ENCODE measurements at places on chromosomes 5 and 9.

DNA sequence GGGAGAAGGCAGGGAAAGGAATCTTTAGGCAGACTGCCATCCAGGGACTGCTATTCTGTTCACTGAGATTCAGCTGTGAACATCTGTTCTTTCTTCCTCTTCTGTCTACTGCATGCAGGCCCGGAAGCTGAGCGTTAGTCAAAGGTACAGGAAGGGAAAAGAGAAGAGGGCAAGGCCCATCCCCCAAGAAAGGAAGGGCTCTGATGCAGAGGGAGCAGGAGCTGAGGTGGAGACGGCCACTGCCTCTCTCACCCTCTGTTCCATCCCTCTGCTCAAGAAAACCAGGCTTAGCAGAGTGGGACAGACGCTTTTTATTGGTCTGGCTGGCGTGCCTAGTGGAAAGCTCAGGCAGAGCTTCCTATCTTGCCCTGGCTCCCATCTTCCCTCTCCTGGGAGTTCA lies 57.6 kb downstream of the PFDN1 start:
- no peak for DNase-seq

DNA sequence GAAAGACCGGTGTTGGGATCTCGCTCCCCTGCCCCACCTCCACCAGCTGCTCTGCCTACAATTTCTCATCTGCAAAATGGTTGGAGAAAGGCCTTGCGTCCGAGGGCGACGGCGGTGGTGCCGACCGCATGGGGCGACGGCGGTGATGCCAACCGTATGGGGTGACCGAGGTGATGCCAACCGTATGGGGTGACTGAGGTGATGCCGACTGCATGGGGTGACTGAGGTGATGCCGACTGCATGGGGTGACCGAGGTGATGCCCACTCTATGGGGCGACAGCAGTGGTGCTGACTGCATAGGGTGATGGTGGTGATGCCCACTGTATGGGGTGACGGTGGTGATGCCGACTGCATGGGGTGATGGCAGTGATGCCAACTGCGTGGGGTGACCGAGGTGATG lies 171.0 kb downstream of the OLFM1 start:
- DNase-seq: no peak

DNA sequence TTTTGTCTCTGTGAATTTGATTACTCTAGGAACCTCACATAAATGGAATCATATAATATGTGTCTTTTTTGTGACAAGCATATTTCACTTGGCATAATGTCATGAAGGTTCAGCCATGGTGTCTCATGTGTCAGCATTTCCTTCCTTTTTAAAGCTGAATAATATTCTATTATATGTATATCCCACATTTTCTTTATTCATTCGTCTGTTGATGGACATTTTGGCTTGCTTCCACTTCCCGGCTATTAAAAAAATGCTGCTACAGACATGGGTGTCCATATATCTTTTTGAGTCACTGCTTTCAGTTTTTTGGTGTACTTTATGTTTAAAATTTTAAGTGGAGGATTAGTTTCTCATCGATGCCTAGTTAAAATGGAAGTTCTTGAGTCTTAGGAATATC lies 59.8 kb upstream of the C5orf63 start:
- DNase-seq: no peak

- no peak for DNase-seq
These were observed 5.5 kb downstream of the B4GALT1 start for GRCh38 chr9:33161589-33162132.

DNA sequence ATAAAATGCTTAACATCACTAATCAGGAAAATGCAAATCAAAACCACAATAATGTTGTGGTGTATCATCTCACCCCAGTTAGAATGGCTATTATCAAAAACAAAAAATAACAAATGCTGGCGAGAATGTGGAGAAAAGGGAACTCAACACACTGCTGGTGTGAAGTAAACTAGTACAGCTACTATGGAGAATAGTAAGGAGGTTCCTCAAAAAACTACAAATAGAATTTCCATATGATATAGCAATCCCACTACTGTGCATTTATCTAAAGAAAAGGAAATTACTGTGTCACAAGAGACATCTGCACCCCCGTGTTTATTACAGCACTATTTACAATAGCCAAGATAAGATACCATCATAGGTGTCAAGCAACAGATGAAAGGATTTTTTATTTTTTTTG lies 214.5 kb upstream of the RASA1 start:
- DNase-seq: no peak

DNA sequence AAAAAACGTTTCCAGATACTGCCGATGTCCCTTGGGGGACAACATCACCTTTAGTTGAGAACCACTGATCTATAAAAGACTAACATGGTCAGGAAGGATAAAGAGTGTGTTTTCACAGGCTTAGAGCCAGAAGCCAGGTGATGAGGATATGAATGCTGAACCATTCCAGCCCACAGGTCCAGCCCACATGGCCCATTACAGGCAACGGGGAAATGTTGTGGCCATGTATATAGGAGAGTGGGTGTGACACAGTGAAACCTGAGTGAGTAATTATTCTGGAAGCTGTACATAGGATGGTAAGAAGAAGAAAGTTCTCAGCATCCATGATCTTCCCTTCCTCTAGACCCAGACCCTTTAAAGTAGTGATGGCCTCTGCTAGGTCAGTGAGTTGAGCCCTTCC lies 56.0 kb upstream of the FOXI1 start:
- no peak for DNase-seq

DNA sequence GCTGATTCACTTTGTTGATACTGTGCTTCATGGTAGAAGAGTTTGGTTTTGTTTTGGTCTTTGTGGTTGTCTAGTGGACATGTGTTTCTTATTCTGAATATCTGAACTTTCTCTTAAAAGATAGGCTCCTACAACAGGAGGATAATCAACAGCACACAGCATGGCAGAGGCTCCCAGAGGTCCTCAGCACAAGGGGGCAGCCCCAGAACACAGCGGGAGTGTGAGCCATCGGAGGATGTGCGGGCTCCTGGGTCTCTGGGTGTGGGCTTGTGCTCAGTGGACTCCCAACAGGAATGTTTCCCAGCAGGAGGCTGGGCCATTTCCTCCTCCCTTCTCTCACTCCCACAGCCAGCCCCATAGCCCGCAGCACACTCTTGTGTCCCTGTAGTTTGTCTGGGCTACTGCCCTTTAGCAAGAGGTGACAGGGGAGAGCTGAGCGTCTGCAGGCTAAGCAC lies 164.3 kb upstream of the OTULINL start:
- peak; percentile 74 for DNase-seq

DNA sequence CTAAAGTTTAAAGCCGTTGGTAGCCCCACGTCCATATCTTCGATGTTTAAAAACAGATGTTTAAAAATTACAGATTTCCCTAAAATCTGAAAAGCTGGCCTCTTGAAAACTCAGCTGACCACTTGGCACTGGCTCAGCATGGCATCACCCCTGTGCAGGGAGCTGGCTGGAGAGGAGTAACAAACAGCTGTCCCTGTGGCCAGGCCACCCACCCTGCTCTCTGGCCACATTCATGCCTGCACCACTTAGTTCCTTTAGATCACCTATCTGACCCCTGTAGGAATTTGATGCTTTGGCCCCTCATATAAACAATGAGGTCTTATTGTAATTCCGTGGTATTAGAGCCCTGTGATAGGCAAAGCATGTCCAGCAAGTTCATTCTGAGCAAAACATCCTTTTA lies 107.5 kb downstream of the FRMD3 start:
- DNase-seq: no peak

- DNase-seq: no peak
These were observed 200.7 kb downstream of the AOPEP start for GRCh38 chr9:94927048-94927761.

DNA sequence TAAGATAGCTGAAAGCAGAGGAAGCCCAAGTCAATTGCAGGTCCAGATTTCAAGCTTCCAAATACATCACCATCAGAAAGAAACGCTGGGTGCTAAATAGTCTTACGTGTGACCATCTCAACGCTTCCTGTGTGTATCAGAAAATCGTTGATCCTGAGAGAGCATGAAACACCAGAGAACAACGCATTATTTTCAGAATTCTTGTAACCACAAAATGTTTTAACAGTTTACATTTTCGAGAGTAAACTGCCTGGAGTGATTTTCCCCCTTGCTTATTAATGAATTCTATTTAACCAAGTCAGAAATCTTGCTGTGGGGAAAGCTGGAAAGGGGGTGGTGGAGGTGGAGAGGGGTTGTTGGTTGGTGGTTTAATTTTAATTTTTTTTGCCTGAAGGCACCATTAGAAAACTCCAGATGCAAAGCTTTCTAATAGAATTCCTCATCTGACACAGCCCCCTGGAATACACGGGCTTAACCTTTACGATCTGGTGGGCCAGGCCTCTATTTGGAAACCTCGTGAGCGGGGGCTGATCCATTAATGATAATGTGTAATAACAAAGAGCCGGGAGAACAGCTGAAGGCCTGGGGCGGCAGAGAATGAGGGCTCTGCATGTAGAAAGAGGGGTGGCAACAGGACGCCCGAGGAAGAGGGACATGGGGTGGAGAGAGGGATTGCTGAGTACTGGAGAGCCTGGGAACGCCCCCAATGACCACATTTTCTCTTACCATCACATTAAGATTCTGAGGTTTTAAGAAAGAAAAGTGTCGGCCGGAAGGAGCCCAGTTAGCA lies 124.5 kb upstream of the NFIB start:
- DNase-seq: no peak

DNA sequence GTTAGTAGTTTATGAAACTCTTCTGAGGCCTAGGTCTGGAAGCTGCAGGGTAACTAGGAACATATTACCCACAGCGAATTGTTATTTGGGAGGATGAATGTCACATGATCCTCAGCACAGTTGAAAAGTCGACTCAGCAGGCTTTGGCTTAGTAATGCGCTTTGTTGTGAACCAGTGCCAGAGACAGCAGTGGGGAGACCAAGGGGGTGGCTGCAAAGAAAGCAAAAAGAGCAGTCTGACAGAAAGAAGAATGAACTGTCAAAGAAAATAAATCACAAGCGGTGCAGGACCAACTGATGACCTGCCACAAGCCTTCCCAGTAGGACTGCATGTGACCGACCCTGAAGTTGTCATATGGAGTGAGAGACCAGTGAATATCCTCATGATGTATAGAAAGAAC lies 170.0 kb downstream of the CCDC171 start:
- DNase-seq: peak; percentile 56

- DNase-seq: no peak
These were observed 212.9 kb downstream of the MAPKAP1 start for GRCh38 chr9:125493881-125494652.

DNA sequence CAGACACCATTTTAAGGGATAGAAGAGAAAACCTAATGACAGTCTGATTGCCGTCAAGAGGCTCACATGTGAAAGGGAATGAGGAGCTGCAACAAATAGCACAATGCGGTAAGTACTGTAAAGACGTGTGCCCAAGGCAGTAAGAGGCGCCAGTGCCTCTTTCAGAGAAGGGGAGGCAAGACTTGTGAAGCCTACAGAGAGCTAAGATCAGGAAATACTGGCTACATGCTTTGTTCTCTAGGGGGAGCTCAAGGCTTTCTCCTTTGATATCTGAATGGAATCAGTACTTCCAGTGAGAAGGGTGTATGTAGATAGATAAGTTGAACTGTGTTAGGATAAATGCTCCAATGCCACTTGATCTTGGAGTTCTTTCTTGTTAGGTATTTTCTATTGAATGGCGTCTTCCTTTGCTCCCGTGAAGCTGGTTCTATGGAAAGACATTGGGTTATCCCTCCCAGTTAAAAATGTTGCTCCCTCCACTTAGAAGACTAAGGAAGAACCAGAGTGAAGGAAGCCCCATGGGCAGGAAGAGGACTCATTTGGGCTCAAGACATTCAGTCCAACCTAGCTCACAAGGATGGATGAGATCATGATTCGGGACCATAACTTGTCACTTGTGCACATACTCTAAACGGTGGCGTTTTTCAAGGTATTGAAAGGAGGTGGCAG lies 23.5 kb upstream of the ALDOB start:
- peak; percentile 54 for DNase-seq

DNA sequence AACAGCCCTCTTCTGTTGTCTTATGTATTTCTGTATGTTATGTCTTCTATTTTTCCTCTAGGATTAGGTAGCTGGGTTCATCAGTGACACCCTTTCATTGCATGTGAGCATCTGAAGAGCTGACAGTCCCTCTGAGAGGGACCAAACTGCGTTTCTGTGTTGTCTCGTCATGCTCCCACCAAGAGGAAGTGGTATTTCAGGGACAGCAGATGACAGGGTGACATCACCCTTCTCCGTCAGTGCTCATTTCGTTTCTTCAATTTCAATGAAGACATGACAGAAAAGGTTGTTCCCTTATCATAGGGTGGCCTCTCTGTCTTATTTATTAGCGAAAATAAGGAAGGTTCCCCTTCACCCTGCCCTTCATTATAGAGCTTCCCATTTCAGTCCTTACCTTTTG lies 225.9 kb upstream of the NR4A3 start:
- no peak for DNase-seq

GRCh38 chr9:87322840-87323635 lies 174.6 kb upstream of the DAPK1 start:
- DNase-seq: no peak

- no peak for DNase-seq
These were observed 84.9 kb downstream of the RALGPS1 start for GRCh38 chr9:126999315-127000068.

DNA sequence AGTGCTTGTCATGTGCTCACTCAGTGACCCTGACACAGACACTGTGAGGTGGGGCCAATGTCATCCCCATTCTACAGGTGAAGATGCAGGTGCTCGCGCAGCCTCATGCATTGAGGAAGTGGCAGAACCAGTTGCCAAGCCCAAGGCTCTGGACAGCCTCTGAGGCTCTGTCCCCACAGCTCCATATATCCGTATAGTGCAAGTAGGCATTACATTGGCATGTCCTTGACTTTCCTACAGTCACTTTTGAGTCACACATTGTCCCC lies 58.8 kb upstream of the ANGPTL2 start:
- DNase-seq: no peak

DNA sequence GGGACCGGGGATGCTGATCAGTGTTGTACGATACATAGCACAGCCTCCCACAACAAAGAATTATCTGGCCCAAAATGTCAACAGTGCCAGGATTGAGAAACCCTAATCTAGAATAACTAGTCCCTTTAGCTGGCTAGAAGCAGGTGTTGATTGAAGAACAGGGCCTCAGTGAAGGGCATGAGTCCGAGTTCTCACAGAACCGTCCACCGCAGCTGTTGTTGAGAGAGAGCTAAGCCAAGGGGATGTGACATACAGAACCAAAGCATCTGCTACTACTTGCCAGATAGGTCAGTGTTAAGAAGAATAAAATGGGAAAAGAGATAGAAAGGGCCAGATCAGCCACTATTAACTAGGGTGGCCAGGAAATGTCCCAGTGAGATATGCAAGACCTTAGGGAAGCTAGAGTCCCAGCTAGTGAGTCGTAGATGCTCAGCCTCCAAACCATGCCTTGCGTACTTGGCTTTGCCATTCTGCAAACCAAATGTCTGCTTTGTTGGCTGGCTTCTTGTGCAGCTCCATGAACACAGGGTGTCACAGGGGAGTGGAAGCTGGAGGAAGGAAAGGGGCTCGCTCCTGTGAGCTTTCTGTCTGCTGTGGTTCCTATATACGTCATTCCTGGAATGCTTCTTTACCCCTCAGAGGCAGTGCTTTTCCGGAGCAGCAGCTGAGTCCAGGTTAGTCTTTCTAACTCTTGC lies 68.9 kb downstream of the FBXO38 start:
- no peak for DNase-seq

DNA sequence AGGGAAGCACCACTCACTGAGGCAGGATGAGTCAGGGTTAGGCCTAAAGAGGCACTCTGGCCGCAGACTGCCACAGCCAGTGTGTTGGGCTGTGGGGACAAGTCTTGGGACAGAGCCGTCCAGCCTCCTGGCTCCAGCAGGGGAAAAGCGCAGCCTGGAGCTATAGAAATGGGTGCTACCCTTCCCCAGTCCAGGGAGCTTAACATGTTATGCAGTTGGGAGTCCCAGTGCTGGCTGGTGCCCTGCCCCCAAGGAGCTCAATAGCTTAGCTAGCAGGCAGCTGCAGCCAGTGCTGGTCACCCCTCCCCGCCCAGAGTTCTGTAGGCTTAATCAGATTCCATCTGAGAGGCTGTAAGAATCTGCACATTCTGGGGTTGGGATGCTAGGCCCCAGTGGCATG lies 399.6 kb upstream of the TUSC1 start:
- DNase-seq: no peak

Measured in astrocyte (in vitro differentiated cells and primary cell).